ENCODE measurements at places on chromosomes 5 and 9. TPM values are rescaled to one million over a fixed set of nuclear protein-coding genes. Genes with fewer than 3 reads are reported as not detected.

BAAT gene
- polyA plus RNA-seq: 0.39 TPM

CARD19 gene
- 17.5 TPM for polyA plus RNA-seq

PDE6A gene
- polyA plus RNA-seq: 0.13 TPM

LRRC19 gene
- 23.5 TPM for polyA plus RNA-seq

EFNA5 gene
- 30.3 TPM for polyA plus RNA-seq

TSSK1B gene
- not detected for polyA plus RNA-seq

KCNMB1 gene
- polyA plus RNA-seq: 1.2 TPM

MYOT gene
- 1.6 TPM for polyA plus RNA-seq

GRM6 gene
- polyA plus RNA-seq: 0.64 TPM

RELL2 gene
- polyA plus RNA-seq: 0.90 TPM

FAM151B gene
- 2.7 TPM for polyA plus RNA-seq

MSX2 gene
- polyA plus RNA-seq: 0.67 TPM

CDK7 gene
- polyA plus RNA-seq: 44.6 TPM

FOXD1 gene
- polyA plus RNA-seq: 15.9 TPM

NSA2 gene
- polyA plus RNA-seq: 320 TPM

ZFP37 gene
- 9.3 TPM for polyA plus RNA-seq

PCDHA8 gene
- polyA plus RNA-seq: not detected

NR5A1 gene
- polyA plus RNA-seq: not detected

GPRIN1 gene
- 2.1 TPM for polyA plus RNA-seq

AJM1 gene
- 0.83 TPM for polyA plus RNA-seq

GRIN1 gene
- not detected for polyA plus RNA-seq

SPINK4 gene
- polyA plus RNA-seq: not detected

LEAP2 gene
- 10.0 TPM for polyA plus RNA-seq

Data from right renal pelvis (tissue), 4 donors.